T-cell (primary cell): ENCODE measurements at places on chromosomes 2 and 18. TPM values are rescaled to one million over a fixed set of nuclear protein-coding genes. Genes with fewer than 3 reads are reported as not detected.

GRCh38 chr2:231037731-231038482, 584 bp downstream of the C2orf72 start:
- DNase-seq: no peak

DNA sequence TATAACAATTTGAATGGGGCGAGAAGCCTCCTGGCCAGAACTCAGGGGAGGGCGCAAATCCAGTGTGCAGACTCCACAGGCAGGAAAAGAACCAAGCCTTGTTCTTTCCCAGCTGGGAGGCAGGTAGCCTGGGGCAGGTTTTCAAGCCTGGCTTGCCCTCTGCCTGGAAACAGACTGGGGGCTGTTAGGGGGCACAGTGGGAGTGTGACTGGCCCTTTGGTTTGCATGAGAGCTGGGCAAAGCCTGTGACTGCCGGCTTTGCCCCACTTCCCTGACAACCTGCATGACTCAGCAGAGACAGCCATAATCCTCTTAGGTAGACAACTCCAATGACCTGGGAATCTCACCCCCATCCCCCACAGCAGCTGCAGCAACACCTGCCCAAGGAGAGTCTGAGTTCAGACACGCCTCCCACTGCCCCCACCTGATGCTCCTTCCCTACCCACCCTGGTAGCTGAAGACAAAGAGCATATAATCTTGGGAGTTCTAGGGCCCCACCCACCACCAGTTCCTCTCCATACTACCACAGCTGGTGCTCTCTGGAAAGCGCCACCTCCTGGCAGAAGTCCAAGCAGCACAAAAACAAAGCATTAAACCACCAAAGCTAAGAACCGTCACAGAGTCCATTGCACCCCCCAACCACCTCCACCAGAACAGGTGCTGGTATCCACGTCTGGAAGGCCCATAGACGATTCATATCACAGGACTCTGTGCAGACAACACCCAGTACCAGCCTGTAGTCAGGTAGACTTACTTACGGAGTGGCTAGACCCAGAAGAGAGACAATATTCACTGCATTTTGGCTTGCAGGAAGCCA, 402.5 kb downstream of the STK39 start:
- DNase-seq: no peak

RPIA gene
- 29.1 TPM for total RNA-seq

DNA sequence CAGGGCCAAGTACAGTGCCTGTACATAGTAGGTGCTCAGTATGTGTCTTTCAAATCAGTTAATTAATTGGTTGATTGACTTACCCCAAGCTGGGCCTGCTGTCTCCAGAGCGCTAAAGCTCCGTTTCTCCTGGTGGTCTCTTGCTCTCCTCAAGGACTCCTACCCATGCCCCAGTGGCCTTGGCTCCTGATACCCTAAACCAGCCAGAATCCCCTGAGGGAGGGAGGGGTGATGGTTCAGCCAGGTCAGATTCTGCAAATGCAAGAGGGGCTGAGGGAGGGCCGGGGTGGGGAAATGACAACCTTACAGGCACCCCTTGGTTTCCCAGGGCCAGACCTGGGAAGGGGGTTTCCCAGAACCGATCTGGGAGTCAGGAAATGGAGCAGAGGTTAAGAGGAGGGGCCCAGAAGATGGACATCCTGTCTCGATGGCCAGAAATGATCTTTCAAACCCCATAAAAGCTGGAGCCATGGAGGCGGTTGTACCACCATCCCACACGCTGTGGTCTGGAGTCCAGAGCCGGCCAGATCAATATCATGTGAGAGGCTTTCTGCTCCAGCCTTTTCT, 209.1 kb downstream of the TNS1 start:
- DNase-seq: no peak

GRCh38 chr2:237234268-237234667, 148.6 kb downstream of the COPS8 start:
- DNase-seq: no peak

- no peak for DNase-seq
These were observed 48.5 kb downstream of the GAREM1 start for GRCh38 chr18:32422201-32422600.

SULT1C3 gene
- not detected for total RNA-seq

DNA sequence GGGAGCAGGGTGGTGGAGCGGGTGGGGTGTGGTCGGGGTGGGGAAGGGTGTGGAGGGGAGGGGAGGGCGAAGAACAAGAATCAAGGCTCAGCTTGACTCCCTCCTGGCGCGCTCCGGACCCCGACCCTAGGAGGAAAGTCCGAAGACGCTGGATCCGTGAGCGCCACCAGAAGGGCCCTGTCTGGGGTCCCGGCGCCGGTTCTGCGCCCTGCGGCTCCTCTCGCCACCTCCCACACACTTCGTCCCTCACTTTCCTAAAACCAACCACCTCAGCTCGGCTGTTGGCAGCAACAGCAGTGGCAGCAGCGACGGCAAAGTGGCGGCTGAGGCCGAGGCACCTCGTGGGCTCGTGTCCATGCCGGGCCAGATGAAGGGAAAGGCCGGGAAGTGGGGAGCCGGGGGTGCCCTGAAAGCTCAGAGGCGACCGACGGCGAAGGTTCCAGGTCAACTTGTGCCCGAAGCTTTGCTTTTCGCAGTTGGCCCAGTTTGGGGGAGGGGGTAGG, 2.1 kb downstream of the KLHL14 start:
- DNase-seq: no peak

- no peak for DNase-seq
These were observed 92.7 kb upstream of the FN1 start for GRCh38 chr2:215528555-215528954.

DNA sequence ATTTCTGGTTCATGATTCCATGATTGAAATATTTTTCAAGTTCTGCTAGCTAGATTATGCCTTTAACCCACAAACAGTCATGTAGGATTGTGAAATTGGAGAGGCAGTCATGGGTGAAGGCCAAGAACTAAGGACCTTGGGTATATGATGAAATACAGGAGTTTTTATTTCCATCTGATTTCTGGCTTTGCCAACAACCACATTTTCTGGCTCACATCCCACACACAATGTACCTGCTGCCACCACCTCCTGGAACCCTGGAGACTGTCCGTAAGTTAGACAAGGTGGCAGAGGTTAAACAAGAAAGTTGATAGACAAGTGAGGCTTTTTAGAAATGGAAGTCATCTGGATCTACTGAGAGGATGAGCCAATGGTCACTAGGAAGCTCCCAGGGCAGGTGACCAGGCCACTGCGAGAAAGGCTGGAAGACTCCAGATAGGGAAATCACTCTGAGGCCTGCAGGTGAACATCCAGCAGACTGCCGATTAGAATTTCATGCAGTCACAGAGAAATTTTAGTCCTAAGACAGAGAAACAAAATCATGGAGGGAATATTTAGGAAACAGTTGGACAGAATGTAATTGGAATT, 402.0 kb downstream of the ALK start:
- no peak for DNase-seq

DNA sequence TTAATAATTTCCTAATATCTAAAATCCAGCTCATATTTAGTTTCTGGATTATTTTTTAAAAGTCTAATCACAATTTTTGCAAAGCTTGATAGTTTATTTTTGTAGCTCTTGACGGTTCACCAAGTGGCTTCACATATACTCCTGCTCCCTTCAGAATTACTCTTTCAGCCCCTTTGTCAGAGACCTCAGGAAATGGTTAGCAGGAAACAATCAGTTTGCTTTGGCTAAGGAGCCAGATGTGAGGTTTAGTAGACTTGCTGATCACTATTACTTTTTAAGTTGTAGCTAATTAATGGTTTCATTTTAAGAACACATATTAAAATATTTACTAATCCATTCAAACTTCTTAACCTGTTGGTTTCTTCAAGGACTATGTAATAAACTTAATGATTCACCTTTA, 2.3 kb downstream of the RBBP8 start:
- DNase-seq: no peak

C2orf80 gene
- not detected for total RNA-seq

DNA sequence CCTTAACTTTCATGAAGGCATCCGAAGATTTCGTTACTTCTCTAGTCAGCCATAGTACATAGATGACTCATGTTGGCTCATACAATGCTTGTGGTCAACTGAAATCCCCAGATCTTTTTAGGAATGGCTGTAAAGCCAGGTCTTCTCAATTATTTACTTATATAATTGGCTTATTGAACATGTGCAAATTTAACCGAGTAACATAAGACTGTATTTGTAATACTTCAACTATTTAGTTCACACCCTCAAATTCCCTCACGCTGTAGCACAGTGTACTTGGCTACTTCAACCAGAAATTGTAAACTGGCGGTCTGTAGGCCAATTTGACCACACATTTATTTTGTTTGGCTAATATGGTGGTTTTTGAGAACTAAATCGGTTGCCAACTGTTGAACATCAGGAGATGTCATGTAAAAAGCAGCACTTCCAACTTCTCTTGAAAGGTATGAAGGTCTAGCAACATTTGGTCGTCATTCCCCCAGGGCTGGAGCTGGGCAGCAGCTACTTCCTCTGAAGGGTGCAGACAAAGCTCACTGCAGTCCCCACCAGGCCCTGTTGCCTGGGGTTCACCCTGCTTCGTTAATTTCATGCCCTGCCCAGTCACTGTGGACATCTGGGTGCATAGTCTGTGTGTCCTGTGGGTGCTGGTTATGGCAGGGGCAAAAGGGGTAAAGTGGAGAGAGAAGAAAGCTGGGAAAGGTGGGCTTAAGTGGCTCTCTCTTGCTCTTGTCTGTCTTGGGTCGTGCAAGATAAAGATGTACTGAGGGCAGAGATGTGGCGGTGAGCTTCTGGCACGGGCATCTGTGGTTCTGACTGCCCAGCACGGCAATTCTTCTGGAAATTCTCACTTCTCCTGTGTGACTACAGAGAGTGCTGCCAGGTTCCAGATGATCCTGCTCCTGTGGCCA, 3.2 kb upstream of the SH3RF3 start:
- DNase-seq: no peak
